GM19239 (cell line): ENCODE measurements at places on chromosomes 4 and X.

- no peak for DNase-seq
These were observed 44.8 kb upstream of the NSG1 start for GRCh38 chr4:4341861-4342650.

DNA sequence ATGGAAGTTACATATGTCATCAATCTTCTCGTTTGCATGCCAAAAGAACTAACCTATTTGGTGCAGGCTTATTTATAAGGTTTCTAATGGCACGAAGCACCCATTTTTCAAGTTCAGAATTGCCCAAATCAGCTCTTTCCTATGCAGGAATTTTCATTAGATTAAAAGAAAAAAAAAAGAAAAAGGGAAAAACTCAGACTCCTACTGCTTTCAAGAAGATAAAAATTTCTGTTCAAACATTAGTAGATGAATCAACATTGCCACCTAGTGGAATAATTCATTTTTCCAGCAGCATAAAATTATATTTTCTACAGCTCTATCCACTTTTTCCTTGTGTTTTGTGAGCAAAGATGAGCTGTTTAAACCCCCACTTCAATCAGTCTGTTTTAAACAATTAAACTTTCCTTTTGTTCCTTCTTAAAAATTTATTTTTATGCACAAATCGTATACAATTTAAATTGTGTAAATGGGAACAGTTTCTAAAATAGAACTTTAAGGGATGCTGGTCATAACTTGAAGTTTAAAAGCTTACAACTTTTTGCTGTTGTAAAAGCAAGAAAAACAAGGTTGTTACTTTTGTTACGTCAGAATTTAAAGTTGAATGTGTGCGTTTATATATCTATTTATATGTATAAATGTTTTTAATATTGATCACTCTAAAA lies 309.9 kb downstream of the ARAP2 start:
- DNase-seq, result no peak

GRCh38 chr4:75708218-75708691 lies 16.1 kb upstream of the USO1 start:
- DNase-seq, result no peak

DNA sequence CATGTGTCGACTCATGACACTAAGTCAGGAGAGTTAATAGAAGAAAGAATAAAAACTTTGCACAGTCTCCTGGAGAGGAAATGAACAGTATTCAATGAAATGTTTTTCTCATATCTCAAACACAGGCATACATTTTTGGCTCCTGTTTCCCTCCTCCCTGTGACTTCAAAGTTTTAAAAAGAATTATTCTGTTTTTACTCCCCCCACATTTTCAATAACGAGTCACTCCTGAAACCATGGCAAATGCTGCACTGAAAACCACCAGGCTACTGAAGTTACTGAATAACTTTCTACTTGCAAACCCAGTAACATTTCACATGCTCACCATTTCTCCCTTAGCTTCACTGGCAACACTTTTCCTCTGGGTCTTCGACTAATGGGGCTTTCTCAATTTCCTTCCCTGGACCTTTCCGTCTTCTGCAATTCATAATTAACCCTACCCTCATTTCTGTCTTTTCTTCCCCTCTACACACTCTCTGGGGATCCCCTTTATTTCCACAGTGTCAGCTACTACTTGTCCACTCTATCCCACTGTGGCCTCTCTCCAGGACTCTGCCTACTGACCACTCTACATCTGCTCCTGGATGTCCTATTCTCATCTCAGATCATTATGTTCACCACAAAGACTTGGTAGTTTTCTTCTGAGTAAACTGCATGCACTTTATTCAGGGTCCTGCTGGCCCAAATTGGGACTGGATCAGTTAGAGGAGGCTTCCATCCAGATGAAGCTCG lies 225.8 kb upstream of the ETNPPL start:
- DNase-seq, result peak; percentile 17

DNA sequence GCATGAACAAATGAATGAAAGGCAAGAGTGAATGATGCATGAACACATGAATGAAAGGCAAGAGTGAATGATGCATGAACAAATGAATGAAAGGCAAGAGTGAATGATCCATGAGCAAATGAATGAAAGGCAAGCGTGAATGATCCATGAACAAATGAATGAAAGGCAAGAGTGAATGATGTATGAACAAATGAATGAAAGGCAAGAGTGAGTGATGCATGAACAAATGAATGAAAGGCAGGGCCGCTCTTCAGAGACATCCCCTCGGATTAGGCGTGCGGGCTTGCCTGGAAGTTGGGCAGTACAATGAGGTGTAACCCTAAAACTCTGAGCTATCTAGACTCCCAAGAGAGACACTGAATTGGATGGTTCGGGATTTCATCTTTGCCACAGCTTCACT lies 3.7 kb downstream of the PCGF3 start:
- no peak for DNase-seq

DNA sequence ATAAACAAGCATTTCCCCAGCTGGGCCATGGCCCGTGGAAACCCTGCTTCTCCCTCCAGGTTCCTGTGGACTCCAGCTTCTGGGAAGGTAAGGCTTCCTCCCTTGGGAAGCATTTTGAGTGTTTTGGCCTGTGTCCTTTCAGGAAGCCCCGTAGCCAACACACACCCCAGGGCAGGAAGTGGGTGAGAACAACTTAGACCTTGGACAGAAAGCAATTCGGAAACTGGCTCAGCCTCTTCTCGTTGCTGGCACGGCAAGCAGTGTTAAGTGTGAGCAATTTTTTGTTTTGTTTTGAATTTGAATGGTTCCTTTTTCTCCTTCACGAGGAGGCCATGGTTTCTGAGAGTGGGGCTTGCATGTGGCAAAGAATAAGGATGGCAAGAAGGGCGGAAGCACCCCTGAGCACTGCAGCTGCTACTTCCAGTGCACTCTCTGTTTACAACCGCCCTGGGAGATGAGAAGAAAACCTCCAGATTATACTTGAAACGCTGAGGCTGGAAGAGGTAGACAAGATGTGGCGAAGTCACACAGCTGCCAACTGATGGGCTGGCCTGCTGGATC lies 14.1 kb upstream of the CYTL1 start:
- DNase-seq, result no peak

- DNase-seq, result no peak
These were observed 274.4 kb downstream of the DCTD start for GRCh38 chr4:182642831-182643230.

DNA sequence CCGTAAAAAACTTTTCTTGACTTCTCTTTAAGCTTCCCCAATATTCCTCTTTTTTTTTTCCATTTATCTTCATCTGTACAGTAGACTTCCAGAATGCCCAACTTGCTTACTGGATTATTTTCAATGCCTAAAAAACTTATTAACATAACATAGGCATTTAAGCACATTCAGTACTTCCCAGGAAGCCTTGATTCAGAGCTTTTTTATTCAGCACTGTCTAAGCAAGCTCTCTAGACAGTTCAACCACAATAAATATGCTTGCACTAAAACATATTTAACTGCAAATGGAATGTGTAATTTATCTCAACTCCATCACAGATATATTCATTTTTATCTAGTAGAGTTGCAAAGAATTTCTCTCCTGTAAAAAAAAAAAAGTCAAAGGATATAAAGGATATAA lies 997.8 kb downstream of the ARAP2 start:
- no peak for DNase-seq

- DNase-seq, result no peak
These were observed 818 bp downstream of the RAI2 start for GRCh38 chrX:17860179-17860780.

GRCh38 chrX:153725039-153725831 lies 579 bp downstream of the ABCD1 start:
- no peak for DNase-seq

- DNase-seq, result no peak
These were observed 84.8 kb upstream of the ZNF827 start for GRCh38 chr4:146023334-146023967.

- DNase-seq, result no peak
These were observed 134.2 kb downstream of the FANCB start for GRCh38 chrX:14738643-14739042.

DNA sequence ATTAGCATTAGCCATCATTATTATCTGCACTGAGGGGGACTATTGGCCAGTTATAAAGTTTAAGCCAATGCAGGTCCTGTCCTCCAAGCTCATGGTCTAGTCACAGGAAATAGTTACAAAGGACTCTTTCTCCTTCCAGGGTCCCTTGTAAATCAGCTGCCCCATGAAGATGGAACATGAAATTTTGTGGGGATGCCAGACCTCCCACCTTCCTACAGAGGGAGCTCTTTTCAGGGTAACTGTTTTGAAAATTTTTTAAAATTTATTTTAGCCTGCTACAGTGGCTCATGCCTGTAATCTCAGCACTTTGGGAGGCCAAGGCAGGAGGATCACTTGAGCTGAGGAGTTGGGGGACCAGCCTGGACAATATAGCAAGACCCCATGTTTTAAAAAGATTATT lies 124.4 kb upstream of the SLC34A2 start:
- DNase-seq, result no peak

DNA sequence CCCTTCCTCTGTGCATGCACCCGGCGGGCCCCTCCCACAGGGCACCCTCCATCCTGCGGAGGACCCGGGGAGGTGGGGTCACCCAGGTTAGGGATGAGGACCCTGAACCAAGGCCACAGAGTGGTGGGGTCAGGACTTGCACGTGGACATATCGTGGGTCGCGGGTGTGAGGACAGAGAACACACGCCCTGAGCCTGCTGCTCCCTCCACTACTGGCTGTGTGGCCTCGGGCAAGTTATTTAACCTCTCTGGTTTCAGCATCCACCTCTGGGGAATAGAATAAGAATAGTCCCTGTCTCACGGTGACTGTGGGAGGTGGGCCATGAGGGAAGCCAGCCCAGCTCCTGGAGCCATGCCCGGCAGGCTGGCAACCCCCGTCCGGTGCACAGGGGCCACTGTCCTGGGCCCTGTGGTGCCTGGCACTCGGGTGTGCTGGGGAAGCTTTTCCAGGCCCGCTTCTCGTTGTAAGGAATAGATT lies 5.1 kb downstream of the PSAPL1 start:
- no peak for DNase-seq

DNA sequence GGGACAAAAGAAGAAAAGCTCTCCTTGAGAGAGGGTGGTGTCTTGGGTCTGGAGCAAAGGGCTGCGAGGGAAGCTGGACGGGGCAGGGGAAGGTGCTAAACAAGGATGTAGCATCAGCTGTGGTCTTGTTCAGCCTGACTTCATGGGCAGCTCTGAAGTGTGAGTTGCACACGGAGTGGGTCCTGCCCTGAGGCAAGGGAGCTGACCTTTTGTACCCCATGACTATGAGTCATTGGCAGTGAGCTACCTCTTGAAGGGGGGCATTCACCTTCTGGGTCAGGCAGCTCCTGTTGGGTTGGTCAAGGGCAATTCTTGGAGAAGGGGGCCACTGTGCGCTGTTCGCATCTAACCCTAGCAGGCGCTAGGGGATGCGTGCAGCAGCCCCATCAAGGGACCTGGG lies 151.8 kb downstream of the SMIM20 start:
- no peak for DNase-seq

DNA sequence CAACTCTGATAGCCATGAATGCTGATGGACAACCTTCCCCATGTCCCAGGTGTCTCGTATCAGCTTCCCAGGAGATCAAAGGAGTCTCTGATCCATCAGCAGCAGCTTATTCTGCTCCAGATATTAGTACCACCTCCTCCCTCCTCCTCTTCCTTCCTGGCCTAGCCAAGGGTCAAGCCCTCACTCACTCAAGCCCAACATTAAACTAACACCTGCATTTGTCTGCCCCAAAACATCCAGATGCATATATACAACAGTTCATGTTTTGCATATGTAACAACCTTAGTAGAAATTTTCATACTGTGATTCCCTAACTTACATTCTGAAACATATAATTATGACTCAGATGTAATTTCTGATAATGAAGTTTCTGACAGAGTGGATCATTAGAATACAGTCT lies 29.9 kb downstream of the BCLAF3 start:
- no peak for DNase-seq

DNA sequence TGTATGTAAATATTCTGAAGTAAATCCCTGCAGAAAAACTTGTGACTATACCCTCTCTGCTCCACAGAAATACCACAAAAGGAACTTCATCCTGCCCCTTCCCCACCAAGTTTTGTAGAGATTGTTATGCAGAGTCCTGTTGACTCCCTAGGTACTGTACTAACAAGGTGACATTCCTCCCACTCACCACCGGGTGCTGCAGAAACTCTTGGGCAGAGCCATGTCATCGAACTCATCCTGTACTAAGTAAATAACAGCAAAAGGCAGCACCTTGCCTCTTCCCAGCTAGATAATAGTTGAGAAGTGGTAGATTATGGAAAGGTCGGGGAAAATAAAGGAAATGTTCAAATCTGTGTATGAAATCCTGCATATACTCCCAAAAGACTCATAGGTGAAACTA lies 233.3 kb downstream of the STPG2 start:
- DNase-seq, result no peak

DNA sequence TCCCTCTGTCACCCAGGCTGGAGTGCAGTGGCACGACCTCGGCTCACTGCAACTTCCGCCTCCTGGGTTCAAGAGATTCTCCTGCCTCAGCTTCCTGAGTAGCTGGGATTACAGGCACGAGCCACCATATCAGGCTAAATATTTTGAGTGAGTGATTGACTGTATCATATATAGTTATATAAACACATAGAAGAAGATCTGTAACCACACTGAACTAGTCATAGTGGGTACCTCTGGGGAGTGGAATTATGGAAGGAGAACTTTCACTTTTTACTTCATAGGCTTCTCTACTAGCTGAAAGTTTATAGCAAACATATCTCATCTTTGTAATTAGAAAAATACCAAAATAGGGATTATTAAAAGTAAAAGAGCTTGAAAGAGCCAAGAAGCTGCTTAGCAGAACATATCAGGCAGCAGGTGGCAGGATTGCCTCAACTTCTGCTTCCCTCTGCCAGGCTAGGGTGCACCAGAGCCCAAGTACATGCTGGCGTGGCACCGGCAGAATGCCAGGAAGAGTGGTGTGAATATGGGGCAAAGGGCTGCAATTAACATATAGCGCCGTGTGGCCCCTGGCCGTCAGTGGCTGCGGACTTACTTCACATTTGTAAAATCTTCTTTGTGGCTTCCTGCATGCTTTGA lies 39.5 kb upstream of the CD40LG start:
- no peak for DNase-seq

DNA sequence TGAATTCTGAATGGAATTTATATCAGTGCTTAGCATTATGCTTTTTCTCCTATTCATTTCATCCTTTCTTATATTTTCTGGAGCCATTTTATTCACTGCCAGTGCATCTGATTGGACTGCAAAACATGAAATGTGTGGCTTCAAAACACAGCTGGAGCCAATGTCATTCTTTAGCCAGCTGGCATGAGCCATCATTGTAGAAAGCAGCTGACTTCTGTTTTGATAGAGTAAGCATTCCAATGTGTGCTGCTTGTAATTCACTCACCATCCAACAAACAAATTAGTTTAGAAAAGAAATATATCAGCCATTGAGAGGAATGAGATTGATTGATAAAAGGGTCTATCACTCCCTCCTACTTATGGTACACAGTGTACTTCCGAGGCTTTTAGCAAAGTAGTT lies 2616.0 kb downstream of the ARAP2 start:
- no peak for DNase-seq

DNA sequence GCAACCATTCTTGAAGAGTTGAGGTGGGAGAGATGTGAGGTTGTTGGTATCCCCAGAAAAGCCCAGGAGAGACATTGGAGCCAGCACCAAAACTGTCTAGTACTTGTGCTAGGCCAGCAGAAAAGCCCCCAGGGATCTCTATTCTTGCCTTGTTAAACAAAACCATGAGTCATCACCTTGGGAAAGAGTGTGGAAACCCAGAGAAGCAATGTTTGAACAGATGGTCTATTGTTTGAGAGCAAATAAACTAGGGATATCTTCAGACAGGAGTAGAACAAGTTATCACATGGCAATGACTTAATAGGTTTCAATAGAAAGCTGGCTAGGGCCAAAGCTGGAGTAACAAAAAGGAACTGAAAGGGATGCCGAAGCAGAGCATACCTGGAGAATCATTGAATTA lies 195.7 kb upstream of the CASK start:
- DNase-seq, result no peak

- DNase-seq, result no peak
These were observed 192.4 kb upstream of the GPC4 start for GRCh38 chrX:133607419-133608348.
